ENCODE measurements at places on chromosomes 13 and 19. TPM values are rescaled to one million over a fixed set of nuclear protein-coding genes. Genes with fewer than 3 reads are reported as not detected.

TPTE2 gene
- total RNA-seq, result not detected

ZNF552 gene
- 7.5 TPM for total RNA-seq

CYP4F8 gene
- total RNA-seq, result not detected

FBXL12 gene
- total RNA-seq, result 26.1 TPM

SIAH3 gene
- 7.4 TPM for total RNA-seq

NCR1 gene
- total RNA-seq, result not detected

CILP2 gene
- total RNA-seq, result 0.67 TPM

SAE1 gene
- 98.4 TPM for total RNA-seq

ZNF507 gene
- total RNA-seq, result 8.2 TPM

DNA sequence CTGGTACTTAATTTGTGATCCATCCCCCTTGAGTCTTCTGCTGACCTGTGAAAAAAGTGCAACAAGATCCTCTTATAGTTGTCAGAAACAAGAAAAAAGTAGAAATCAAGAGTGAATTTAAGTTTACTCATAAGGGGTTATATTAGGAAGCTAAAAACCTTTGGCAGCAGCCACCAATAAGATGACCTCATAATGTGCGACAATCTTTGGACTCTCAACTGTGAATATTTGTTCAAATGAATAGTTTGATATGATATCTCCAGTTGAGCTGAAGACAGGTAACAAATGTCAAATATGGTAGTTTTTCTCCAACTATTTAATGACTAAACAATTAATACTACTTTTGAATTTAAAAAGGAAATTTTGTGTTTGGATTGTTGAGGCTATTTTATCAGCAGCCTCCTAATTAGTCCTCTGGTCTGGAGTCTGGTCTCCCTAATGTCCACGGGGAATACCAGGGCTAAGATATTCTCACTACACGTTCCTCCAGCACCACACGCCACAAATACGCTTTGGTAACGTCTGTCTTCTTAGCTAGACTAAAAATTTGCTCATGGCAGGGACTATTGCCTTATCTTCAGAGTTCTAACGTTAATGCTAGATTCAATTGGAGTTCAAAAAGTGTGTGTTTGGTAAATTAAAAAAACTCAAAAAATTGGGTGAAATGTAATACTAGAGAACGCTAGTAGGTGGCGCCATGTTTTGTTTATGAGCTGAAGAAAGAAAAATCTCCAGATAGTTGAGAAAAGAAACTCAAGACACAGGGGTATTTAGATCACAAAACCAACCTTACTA lies 51.0 kb upstream of the PDX1 start:
- ATAC-seq, result no peak

DNA sequence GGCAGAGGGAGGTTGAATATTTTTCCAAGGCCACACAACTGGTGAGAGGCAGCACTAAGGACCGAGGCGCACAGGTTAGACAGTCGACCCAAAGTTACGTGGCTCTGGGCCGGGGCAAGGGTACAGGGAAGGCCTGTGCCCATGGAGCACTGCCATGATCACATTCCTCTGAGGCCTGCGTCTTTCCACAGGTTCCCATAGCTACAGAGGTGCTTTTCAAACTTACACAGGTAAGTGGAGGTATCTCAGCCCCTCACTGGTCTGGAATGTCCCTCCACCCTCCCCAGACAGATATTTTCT lies 814 bp downstream of the ZNF211 start:
- ATAC-seq, result no peak

- no peak for ATAC-seq
Observed at GRCh38 chr13:101626925-101627555, 174.6 kb downstream of the ITGBL1 start.

GRCh38 chr19:47075941-47076340 lies 27.5 kb upstream of the TMEM160 start:
- no peak for ATAC-seq

GRCh38 chr13:47548294-47548840 lies 452.7 kb downstream of the SUCLA2 start:
- ATAC-seq, result peak; percentile 82

GRCh38 chr13:111627596-111627995 lies 307.2 kb downstream of the TEX29 start:
- no peak for ATAC-seq

DNA sequence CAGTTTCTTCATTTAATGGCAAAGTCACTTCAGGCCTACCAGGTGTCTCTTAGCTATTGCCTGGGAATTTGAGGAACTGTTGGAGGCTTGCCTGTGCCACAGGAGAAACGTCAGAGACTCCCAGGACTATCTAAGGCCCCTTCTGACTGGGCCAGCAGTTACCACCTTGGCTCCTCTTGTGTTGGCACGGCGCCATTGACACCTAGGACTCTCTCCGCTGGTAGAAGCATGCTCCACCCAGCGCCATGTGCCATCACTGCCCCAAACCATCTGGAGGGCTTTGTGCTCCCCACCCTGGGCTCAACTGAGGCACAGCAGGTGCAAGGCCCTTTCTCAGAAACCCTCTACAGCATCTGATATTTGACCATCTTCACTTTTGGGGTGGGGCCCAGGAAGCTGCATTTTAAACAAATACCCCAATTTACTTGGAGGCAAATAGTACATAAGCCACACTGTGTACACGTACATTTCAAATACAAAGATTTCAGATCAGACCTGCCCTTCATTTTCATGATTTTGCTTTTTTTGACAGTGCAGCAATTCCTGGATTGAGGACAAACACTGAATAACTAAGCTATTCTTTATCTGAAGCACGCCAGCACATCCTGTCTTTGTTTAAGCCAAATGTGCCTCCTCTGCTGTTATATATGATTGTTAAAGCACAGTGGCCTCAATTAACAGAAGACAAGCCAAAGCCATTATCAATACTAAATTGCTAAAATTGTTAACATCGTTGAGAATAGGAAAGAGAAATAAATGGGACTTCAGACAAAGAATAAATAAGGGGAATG lies 59.9 kb upstream of the TPP2 start:
- no peak for ATAC-seq

- no peak for ATAC-seq
Observed at GRCh38 chr13:25771202-25771601, 280.6 kb downstream of the SHISA2 start.

GRCh38 chr13:99164226-99164625 lies 36.4 kb upstream of the UBAC2 start:
- no peak for ATAC-seq

GRCh38 chr13:98581971-98582702 lies 5.2 kb upstream of the STK24 start:
- ATAC-seq, result peak; percentile 73

DNA sequence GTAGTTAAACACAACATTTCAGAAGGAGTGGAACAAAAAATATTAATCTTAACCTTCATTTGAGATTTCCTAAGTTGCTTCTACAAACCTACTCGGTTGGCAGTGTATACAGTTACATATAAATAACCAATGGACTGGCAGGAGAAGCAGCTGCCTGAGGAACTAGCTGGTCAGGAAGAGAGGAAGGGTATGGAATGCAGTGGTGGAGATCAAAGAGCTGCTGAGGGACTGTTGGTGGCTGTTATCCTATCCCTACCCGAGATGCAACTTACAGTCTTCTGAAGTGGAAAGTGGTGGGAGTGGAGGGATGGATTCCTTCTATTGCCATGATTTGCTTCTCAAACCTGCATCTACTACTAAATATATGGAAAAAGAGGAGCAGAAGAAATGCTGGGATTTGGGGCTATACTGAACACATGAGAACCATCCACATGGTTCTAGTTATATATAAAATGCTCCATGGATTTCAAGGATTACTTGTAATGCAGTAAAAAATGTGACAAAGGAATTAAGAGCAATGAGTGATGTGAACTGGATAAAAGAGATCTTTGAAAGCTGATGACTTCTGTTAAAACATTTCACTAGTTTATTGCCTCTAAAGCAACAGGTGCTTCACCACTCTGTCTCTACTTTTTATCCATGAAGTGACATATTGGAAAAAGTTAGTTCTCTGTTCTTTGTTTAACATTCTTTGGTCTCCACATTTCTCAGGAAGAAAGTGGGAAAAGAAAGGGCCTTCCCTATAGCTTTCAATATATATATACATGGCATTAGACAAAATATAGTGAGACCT lies 29.9 kb downstream of the MICU2 start:
- ATAC-seq, result no peak

GRCh38 chr13:40388617-40389016 lies 277.8 kb downstream of the FOXO1 start:
- ATAC-seq, result no peak
